ENCODE measurements at places on chromosomes 5 and 9.

DNA sequence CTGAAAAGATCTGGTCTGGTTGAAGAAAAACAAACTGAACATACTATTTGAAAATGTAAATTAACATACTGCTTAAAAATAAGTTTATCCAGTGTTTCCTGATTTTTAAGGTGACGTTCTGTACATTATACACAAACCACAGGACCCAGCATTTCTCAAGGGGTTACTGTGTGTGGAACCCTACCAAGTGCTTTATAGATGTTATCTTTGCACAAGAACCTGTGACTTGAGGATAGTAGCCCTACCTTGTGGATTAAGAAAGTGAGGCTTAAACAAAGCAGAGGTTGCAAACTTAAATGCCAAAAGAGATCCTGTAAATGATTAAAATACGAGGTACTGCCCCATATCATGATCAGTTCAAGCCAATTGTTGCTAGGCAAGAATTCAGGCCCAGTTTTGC lies 4.7 kb downstream of the KLF9 start:
- no peak for DNase-seq

DNA sequence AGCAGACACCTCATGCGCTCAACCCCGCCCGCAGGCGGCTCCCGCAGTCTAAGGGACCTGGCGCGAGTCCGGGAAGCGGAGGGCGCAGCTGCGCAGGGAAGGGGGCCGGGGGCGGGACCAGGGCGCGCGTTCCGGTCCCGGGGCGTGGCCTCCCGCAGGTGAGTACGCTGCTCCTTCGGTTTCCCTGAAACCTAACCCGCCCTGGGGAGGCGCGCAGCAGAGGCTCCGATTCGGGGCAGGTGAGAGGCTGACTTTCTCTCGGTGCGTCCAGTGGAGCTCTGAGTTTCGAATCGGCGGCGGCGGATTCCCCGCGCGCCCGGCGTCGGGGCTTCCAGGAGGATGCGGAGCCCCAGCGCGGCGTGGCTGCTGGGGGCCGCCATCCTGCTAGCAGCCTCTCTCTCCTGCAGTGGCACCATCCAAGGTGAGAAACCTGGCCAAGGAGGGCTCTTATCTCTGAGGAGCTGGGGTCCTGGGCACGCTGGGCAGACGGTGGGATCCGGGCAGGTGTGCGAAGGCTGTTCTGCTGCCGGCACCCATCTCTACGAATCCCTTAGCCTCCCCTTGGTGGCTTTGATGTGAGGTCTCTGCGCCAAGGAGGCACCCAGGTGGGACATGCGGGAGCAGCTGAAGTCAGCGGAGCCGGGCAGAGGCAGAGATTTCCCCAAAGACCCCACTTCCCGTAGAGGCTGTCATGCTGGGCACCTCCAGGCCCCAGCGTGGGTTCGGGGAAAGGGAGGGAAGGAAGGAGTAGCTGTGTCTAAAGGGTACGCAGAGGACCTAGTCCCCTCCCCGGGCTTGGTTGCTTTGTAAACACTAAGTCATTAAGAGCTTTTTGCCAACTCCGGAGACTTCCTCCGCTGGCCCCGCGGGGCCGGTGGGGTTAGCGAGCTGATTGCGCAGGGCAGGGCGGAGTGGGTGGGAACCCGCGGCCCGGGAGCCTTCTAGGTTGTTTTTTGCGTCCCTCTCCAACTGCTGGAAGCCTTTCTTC lies at the start of gene F2RL1:
Gene F2RL1, plus strand, starts transcription at position 187 of the 988 bp plus-strand sequence. Its CDS starts 153 bp downstream, at position 340.
- DNase-seq: peak; percentile 98

DNA sequence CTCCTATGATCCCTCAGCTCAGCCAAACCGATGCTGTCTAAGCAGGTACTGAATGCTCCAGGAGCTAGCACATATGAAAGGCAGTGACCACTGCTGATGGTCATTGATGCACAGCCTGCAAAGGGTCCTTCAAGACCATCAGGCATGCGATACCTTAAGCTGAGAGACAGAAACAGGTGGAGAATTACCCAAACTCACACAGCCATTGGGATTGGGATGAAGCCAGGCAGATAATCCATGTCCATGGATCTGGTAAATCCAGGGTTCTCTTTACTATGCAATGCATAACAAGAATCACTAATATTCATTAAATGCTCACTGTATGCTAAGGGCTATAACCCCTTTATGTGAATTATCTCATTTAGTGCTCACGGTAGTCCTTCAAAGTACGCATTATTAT lies 36.2 kb downstream of the RAPGEF1 start:
- no peak for DNase-seq

DNA sequence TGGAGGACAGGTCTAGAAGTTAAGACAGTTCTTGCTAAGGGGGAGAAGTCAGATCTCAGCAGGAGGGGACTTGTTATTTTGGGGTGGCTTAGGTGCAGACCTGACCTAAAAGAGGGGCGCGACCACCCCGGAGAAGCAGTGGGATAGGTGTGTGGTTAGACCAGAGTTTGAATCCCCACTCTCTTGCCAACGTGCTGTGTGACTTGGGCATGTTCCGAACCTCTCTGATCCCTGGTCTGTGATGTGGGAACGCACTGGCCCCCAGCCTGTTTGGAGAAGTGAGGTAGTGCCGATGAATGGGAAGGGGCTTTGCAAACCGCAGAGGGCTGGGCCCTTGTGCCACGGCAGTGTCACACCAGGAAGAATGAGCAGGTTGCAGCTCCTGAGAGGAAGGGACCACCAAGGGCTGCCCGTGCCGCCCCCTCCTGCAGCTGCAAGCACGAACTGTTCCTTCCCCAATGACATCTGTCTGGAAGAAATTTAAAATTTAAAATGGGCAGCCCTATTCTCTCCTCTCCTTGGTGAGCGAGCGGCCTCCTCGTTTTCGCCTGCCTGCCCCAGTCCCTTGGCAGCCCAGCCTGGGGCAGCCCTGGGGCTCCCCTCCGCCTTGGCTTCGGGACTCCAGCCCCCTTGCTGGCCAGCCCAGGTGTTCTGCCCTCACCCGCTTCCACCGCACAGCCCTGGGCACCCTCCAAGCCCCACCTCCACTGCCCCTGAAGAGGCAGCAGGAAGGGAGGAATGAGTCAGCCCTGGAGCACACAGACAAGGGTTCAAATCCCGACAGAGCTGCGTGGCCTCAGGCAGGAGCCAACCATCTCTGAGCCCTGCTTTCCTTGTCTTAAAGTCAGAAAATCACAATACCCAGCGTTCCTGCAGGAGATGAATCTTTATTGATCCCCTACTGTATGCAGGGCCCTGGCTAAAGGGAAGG lies 1.6 kb downstream of the FIBCD1 start:
- DNase-seq: no peak

- DNase-seq: peak; percentile 30
Measured at GRCh38 chr5:89065919-89066318, 182.9 kb upstream of the MEF2C start.

GRCh38 chr5:138775034-138775433 lies 21.8 kb downstream of the CTNNA1 start:
- DNase-seq: no peak

- no peak for DNase-seq
Measured at GRCh38 chr5:169512385-169512784, 71.2 kb upstream of the SPDL1 start.

- no peak for DNase-seq
Measured at GRCh38 chr9:131477816-131478419, 24.8 kb upstream of the POMT1 start.

DNA sequence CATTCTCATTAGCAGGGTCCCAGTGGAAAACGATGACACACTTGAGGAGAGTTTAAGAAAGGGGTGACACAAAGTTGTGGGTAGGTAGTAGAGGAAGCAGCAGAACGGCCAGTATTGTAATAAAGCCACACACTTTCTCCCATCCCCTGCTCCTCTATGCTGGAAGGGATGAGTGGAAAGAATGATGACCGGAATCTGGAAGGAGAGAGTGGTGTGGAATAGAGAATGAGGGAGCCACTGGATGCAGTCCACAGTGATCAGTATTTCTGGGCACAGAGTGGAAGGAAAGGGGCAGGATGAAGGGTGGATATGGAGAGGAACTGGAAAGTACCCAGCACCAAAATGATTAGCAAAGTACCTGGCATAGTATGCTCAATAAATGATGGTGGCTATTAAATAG lies 133.8 kb upstream of the DAB2 start:
- DNase-seq: no peak

DNA sequence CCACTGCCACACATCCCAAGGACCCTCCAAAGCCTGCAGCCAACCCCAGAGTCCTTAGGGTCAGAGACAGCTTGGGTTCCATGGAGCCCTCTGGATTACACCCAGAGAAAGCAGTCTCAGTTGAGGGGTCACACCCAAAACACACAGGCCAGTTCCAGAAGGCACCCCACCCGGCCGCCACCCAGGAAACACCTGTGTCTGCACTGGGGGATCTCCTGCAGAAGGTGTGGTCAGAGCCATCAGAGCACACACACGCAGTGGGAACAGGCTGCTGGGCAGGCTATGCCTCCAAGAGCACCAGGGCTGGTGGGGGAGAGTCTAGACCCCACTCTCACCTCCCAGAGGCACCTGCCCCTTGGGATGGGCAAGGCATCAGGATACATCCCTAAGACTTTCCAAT lies 27.3 kb downstream of the NIPAL4 start:
- DNase-seq: no peak

DNA sequence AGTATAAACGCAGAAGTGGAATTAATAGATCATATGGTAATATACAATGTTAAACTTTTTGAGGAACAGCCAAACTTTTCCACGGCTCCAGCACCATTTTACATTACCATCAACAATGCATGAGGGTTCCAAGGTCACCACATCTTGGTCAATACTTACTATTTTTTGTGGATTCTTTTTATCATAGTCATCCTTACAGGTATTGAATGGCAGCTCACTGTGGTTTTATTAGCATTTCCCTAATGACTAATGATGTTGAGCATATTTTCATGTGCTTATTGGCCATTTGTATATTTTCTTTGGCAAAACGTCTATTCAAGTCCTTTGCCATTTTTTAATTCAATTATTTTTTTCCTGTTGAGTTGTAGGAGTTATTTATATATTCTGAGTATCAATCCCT lies 14.1 kb upstream of the RAPGEF6 start:
- DNase-seq: no peak

DNA sequence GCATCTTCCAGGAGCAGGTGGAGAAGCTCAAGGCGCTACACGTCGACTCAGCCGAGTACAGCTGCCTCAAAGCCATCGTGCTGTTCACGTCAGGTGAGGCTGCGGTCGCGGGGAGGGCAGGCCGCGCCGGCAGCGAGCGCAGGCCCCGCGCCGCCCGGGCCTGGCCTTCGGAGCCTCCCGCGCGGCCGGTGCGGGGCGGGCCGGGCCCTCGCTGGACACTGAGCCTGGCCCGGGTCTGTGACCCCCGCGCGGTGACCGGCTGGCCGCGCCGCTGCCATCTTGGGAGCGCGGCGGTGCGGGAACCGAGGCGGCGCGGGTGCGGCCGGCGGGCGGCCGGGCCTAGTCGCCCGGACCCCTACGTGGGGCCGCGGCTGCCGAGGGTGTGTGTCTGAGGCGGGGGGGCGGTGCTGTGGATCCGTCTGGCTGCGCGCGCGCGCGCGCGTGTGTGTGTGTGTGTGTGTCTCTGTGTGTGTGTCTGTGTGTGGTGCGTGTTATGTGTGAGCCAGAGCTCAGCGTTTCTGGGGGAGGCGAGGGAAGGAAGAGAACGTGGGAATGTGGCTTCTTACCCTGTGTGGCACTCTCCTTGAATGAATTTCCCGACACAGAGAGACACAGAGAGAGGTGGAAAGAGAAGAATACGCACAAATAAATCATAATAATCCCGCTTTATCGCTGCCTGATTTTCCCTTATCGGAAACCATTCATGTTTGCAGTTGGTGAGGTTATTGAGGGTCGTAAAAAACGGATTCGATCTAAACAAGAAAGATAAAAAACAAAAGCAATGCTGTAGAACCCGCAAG lies 5.5 kb downstream of the NR2F1 start:
- no peak for DNase-seq
